ENCODE measurements at places on chromosomes 11 and 22.

DNA sequence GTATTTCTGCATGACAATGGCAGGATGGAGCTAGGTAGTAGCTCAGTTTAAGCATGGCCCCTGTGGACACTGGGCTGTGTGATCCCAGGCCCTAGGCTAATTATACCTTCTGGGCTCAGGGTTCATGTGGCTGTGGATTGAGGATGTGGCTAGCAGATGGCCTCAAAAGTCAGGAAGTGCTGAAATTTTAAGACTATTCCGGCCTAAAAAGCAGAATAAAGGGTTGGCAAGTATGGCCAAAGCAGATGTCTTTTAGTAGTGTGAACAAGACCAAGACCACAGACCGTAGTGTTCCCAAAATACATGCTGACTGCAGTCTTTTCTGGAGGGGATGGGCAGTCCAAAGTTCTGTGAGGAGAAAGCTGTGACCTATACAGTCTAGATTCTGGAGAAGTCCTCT is 115.7 kb upstream of the RAG2 start:
- DNase-seq = no peak

- no peak for DNase-seq
These were observed 232.2 kb upstream of the PITPNB start for GRCh38 chr22:28151151-28151816.

DNA sequence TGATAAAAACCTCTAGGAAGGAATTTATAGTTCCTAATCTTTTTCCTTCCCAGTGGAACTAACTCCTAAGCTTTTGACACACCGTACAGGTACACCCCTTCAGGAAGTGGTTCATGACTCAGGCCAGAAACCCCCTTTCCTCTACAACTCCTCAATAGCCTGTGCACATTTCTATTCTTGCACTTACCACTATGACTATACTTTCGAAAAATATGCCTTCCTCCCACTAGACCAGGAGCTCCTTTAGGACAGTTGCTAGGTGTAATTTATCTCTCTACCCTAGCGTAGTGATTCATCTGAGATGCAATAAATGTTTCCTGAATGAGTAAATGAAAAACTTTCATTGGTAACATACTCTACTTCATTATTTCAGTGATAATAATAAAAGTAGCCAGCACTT is 14.5 kb downstream of the MAP6 start:
- peak; percentile 75 for DNase-seq

DNA sequence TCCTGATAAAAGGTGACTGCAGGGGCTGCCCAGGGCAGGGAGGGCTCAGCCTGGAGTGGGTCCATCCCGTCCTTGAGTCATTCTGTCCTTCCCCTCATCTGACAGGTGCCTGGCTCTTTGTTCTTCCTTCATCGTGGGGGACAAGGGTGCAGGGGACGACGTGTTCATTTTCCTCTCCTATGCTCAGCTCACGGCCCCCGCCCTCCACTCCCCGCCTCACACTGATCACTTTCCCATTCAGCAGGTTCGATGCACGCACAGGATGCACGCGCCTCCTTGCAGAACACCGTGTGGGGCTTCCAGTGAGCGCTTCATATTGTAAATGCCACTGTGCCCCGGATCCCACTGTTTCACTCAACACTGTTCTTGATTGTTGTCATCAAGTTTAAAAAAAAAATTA is 32.7 kb upstream of the SHANK2 start:
- no peak for DNase-seq

DNA sequence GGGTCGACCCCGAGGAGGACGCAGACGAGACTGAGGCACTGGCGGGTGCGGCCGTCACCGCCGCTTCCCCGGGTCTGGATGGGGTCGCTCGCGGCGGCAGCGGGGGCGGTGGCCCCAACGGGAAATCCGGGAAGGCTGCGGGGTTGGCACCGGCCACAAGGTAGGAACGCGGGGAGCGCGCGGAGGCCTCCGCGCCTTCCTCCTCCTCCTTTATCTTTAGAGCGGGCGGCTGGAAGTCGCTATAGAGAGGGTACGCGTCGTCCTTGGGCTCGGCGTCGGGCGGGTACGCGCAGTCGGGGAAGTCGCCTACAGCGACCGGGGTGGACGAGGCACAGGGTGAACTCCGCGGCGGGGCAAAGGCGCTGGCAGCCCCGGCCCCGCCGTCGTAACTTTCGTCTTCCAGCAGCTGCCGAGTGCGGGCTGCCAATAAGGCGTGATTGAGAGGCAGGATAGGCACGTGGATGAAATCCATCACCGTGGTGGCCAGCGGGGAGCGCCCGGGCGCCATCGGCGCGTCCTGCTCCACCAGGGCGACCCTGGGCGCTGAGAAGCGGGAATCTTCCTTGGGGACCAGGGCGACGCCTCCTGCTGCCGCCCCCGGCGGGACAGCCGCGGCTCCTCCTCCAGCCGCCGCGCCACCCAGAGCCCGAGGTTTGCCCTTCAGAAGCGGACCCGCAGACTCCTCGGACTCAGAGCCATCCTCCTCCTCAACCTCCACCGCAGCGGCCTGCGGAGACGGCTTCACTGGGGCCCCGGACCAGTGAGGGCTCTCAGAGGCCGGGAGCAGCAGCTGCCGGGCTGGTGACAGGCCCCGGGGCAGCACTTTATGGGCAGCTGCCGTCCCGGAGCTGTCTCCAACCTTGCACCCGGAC is 1.7 kb downstream of the PGR start:
- no peak for DNase-seq

- peak; percentile 51 for DNase-seq
These were observed 1.1 kb upstream of the FBXO7 start for GRCh38 chr22:32473388-32473952.

- DNase-seq = no peak
These were observed 35.1 kb upstream of the ARFGAP3 start for GRCh38 chr22:42892156-42892555.

GRCh38 chr22:35742342-35743100 is 24.8 kb downstream of the APOL5 start:
- DNase-seq = peak; percentile 79

GRCh38 chr22:20299746-20300136 is 20.1 kb downstream of the DGCR6L start:
- peak; percentile 21 for DNase-seq

- no peak for DNase-seq
These were observed 102.7 kb downstream of the FAR1 start for GRCh38 chr11:13771151-13771550.

DNA sequence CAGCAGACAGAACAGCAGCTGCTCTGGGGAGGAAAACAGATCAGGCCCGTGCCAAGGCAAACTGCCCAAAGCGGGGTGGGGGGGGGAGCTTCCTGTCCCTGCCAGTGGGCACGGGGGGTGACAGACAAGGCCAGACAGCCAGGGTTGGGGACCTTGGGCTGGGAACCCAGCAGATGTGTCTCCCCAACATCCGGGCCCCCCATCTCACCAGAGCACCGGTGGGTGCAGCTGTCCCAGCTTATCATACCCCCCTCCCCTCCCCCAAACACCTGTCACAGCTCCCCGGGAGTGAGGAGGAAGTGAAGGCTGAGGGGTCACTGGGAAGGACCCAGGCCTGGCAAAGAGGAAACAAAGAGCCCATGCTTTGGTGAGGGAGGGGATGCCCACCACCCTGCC is 1.3 kb downstream of the PPP1R14B start:
- DNase-seq = peak; percentile 64

- DNase-seq = no peak
These were observed 74.4 kb upstream of the FGF3 start for GRCh38 chr11:69893631-69894030.

- no peak for DNase-seq
These were observed 738.6 kb downstream of the BRD1 start for GRCh38 chr22:49088801-49089791.

GRCh38 chr11:72609045-72609444 is 65.2 kb downstream of the PDE2A start:
- DNase-seq = no peak

DNA sequence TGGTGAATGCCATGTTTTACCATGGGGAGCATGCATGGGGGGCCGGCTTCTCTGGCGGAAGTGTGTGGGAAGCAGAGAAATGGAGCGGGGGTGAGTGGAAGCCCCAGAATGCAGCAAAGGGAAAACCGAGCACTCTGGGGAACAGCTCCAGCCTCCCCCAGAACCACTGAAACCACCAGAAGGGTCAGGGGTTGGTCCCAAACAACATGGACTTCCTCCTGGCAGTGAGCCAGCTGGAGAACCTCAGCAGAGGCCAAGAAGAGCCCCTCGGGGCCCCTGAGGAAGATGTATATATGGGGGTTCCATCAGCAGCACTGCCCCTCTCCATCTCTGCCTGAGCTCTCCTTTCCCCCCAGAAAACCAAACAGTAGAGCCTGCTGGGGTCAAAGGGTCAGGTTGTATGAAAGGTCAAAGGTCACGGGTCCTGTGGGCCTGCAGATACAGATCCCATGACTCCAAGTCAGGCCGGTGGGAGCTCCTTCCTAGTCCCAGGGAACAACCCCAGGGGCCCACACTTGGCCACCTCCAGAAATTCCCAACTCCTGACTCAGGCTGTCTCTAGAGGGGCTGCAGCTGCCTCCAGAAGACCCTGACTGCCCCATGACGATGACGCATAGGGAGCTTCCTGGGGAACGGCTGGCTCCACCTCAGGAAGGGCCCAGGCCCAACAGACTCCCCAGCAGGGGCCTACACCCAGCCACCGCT is 48.5 kb upstream of the TIMP3 start:
- peak; percentile 23 for DNase-seq

- DNase-seq = no peak
These were observed 523.8 kb upstream of the FAT3 start for GRCh38 chr11:91700854-91701253.

DNA sequence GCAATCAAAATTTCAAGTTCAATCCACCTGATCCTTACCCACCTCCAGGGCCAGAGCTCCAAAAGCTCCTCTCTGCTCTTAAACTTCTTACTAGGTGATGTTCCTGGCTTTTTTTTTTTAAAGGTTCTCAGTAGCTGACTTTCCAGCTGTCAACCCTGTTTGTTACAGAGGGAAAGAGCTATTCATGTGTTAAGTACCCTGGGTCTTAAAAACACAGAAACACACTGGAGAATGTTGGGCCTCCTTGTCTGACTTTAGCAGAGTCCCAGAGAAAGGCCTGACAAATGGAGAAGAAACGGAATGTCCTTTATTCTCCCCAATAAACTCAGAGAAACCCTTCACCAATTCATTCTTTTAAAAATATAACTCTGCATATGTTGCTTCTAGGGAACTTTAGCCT is 3.2 kb downstream of the LRRC4C start:
- DNase-seq = no peak

DNA sequence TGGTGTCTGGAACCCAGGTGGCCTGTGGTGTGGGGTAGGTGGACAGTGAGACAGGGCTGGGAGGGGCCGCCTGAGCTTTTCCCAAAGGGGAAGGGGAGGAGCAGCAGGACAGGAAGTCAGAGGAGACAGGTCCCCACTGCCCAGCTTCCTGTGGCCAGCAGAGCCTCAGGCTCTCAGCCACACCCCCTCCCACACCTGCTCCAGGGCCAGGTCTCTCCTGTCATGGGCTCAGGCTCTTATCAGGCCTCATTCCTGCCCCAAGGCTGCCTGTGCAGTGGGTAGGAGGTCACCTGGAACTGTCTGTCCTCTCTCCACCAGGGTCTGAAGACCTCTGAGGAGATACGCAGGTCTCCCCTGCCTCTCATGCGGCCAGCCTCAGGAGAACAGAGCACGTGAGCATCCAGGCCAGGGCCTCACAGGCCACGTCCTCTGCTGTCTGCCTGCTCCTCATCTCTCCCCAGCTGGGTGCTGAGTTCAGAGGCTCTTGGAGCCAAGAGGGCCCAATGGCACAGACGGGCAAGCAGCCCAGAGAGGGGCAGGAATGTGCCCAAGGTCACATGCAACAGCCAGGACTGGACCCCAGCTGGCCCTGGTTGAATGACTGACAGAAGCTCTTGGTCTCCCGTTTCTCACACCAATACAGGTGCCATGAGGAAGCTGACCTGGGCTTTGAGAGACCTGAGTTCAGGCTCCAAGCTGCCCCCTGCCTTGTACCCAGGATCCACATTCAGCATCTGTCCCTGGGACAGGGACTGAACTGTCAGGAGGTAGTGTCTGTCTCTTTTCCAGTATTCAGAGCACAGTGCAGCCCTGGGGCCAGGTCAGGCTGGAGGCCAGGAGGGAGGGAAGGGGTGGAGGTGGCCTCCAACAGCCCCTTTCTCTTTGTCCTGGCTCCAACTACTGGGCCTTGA is 16.7 kb downstream of the STARD10 start:
- no peak for DNase-seq

- no peak for DNase-seq
These were observed 44.3 kb upstream of the H19 start for GRCh38 chr11:2041963-2042362.

DNA sequence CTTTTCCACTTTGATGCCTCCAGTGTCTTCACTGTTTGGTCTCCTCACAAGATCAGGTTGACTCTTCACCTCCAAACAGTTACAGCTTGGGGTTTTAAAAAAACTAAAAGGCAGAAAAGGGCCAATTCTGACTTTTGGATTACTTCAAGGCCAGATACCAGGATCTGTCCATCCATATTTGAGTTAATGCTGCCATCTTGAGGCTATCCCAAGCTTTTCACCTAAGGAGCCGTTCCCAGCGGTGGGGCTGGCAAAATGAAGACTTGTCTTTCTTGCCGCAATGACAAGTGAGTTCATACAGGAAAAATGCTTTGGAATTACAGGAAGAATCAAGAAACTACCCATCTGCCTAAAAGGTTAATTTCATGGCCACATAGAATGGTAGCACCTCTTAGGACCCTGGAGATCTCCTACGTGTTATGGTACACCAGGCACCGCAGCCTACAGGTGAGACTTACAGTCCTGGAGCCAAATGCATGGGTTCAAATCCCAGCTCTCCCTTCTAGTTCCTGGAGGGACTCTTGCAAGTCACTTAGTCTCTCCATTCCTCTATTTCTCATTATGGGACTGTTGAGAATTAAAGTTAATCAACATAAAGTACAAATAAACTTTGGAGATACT is 6.0 kb upstream of the OR5B21 start:
- DNase-seq = peak; percentile 67

DNA sequence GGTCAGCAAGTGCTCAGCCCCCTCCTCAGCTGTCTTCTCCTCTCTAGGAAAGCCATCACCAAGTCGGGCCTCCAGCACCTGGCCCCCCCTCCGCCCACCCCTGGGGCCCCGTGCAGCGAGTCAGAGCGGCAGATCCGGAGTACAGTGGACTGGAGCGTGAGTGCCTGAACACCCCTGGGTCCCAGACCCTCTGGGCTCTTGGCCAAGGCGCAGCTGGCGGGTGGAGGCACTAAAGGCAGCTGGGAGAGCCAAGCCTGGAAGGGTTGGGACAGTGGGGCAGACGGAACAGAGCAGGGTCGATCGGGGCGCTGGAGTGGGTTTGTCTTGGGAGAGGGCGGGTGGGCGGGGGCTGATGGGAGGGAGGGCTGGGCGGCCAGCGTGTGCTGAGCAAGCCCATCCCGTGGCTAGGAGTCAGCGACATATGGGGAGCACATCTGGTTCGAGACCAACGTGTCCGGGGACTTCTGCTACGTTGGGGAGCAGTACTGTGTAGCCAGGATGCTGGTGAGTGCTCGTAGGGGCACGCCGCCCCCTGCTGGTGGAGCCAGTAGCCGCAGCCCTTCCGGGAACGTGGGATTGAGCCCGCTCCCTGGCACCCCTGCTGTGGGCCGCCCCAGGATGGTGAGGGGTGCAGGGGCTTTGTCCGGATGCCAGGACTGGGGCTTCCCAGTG is 14.1 kb upstream of the MDK start:
- DNase-seq = peak; percentile 37

DNA sequence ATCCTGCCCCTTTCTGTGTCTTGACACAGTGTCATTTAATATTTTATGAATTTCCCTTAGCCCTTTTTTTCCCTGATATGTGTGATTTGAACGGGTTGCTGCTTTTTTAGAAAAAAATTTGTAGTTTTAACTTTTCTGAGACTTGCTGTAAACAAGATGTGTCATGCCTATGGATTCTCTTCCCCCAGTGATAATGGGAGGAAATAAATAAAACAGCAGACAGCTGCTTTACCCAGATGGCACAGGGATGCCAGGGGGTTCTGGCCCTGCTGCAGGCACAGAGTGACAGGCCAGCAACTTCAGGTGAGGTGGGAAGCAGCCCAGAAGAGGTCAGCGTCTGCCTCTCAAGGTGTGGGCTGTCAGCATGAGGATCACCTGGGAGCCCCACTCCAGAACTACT is 266.9 kb downstream of the KIRREL3 start:
- DNase-seq = no peak
